ENCODE measurements at places on chromosomes 11 and 22.

DNA sequence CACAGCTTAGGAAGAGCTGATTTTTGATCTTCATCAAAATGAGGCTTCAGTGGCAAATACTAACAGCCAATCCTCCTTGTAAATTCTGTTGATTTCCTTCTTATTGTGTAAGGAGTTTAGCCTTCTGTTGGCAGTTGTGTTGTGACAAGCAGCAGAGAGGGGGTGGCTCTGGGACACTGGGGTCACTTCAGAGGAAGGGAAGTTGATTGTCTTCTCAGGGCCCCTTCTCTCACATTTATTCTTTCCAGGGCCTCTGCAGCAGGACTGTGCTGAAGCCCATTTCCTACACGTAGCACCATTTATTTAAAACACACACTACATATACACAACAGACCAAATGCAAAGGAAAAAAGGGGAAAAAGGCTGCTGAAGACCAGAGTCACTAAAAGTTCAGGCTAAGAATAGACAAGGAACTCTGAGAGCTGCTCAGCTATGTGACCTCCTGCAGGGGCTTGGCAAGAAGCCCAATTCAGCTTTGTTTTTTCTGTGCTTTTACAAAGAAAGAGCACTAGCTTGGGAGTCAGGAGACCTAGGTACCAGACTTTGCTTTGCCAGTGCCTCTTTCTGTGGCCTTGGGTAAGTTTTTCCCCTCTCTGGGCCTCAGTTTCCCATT lies 28.3 kb upstream of the UPB1 start:
- DNase-seq = no peak

DNA sequence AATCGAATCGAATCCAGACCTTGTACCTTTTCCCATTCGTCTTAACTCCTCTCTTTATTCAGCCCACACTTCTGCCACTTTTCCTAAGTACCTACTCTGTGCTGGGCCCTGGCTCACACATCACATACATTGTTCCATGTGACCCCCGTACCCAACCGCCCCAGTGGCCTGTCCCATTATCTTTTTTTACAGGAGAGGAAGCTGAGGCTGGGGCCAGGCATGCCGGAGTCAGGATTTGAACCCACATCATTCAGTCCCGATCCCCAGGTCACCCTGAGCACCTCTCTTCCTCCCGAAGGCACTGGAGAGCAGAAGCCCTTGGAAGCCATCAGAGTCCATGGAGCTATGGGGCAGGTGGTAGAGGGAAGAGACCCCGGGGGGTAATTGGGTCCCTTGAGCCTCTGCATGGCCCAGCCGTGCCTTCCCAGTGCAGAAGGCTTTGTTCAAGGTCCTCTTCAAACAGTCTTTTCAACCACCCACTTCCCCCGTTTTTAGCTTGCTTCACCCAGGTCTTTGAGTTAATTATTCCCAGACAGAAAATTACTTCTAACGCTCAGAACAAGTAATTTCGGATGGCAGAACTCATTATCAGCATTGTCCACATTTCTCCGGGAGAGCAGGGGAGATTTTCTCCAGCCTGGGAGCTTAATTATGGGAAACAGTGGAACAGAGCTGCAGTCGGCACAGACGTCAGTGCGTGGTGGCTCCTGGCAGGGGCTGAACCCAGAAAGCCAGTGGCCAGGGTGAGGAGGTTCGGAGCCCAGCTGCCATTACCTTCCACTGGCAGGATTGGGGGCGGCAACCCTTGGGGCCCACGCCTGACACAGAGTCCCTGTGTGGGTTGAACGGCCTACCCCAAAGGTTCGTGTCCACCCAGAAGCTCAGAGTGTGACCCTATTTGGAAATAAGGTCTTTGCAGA lies 82.4 kb upstream of the RTL6 start:
- DNase-seq = no peak

- no peak for DNase-seq
These were observed 4.9 kb downstream of the PPP1CA start for GRCh38 chr11:67396587-67397389.

- no peak for DNase-seq
These were observed 27.9 kb upstream of the SUSD2 start for GRCh38 chr22:24153353-24153752.
